ENCODE measurements at places on chromosomes 3 and 15.

GRCh38 chr3:66439666-66440344 is 61.0 kb downstream of the LRIG1 start:
- DNase-seq = no peak

DNA sequence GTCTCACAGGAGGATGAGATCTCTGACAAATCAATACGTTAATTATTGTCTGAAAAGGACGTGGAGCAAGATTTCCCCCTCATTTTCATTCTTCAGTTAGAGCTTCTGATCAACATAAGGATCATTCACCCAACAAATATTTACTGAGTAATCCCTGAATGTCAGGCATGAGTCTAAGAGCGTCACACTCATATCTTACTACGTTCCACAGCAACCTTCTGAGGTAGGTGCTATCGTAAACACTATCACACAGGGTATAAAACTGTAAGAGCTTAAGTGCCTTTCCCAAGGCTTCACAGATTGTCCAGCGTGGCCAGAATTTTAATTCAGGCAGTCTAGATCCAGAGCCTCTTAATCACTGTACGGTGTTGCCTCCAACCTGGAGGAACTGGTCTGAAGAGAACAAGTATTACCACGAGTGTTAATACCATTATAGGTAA is 10.6 kb upstream of the TM4SF1 start:
- DNase-seq = no peak

DNA sequence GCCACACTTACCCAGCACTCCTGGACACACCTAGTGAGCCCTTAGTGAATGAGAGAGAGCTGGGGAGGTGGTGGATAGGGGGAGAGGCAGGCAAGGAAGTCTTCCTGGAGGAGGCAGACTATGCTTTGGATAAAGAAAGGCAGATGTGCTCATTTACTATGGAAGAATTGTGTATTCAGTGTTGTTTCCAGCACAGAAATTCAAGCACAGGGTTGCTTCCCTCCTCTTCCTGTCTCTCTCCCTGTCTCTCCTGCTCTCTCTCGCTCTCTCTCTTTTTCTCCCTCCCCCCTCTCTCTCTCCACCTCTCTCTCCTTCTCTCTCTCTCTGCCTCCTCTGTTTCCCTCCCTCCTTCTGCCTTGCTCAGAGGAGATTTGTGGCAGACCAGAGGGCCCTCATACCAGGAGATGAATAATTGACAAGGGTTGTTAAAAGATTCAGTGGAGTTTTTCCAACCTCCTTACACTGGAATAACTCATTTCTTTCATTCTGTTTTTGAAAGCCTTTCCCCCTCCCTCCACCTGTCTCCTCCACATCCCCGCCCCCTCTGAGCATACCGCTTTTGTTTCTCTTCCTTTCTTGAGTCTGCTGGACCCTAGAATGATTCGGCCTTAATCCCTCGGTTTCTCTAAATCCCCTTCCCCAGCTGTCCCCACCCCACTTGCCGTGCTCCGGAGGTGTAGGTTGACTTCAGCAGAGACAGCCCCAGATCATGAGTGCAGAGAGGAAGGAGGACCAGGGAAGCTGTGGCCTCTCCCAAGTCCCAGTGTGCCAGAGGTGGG is 65.6 kb downstream of the CCDC33 start:
- no peak for DNase-seq

- no peak for DNase-seq
Observed at GRCh38 chr15:34370129-34370528, 3.1 kb upstream of the LPCAT4 start.

DNA sequence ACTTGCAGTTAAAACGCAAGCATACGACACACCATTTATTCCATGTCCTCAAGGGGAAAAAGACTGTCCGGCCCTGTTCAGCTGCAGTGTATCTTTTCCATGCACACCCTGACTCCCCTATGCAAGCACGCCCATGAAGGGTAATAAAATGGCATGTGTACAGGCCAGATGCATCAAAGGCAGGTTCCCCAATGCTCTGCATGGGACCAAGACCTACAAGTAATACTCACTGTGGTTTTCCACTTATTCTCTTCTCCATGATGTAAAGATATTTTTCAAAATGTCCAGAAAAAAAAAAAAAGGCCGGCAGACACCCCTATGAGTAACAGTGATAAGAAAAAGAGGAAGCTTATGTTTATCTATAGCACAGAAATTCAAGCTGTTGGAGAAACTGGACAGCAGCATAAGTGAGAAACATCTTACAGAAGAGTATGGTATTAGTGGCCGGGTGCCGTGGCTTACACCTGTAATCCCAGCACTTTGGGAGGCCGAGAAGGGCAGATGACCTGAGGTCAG is 70.8 kb downstream of the MCF2L2 start:
- DNase-seq = no peak

- DNase-seq = no peak
Observed at GRCh38 chr3:15390460-15390859, 36.9 kb downstream of the METTL6 start.
